ENCODE measurements at places on chromosomes 16 and 17. TPM values are rescaled to one million over a fixed set of nuclear protein-coding genes. Genes with fewer than 3 reads are reported as not detected.

DNA sequence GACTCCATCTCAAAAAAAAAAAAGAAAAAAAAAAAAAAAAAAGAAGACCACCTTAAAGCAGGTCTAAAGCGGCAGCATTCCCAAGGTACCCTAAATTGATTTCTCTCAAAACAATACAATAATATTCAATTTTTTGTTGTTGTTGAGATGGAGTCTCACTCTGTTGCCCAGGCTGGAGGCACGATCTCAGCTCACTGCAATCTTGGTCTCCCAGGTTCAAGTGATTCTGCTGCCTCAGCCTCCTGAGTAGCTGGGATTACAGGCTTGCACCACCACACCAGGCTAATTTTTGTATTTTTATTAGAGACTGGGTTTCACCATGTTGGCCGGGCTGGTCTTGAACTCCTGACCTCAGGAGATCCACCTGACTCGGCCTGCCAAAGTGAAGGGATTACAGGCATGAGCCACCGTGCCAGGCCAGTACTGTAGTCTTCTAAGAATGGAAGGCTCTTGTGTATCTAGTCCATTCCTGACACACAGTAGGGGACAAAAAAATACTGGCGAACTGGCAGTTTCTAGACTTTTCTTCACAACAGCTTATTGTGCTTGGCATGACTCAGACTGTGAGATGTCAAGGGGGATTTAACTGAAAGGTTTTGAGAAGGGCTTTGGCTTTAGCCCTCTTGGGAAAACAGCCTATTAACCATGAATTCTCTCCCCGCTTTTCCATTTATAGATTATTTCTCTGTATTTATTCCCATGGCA, 17.3 kb downstream of the CDR2 start:
- H3K36me3 ChIP-seq = peaks cover 24% of the 10 kb centered on the region
- H3K4me1 ChIP-seq = peaks cover 46% of the 10 kb centered on the region
- H3K27ac ChIP-seq = no peak overlapping the region
- no peak overlapping the region for H3K4me3 ChIP-seq
- H3K27me3 ChIP-seq = no peaks in the 10 kb centered on the region

DNA sequence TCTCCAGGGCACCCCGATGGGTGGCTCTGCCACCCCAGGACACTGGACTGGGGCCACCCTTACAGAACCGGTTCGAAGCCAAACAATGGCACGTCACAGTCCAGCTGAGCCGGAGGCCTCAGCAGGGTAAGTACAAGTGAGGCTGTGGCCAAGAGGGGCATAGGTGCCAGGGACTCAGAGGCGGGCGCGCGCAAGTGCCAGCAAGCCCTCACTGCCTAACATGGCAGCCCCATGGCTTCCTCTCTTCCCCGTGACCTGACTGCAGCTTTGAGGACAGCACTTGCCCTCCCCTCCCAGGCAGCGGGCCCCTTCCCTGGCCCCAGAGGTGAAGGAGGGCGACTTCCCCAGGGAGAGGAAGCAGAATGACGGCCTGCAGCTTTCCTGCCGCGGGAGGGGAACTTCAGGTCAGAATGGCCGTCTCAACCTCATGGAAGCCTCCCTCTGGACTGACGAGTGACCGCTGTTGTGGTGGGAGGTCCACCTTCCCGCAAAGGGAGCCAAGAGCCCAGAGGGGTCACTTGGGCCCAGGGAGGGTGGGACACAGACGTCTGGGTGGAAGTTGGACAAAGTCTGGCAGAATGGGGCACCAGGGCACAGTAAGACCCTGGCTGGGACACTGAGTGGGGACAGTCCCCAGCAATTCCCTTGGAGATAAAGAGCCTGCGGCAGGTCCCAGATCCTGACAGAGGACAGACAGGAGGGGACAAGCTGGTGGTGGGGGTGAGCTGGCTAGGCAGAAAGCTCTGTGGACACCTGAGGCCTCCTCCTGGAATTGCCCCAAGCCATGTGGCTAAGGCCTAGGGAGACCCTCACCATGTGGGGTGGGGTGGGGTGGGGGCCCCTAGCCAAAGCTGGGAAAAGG, 52.1 kb upstream of the TOB1 start:
- H3K36me3 ChIP-seq = no peaks in the 10 kb centered on the region
- no peaks in the 10 kb centered on the region for H3K27me3 ChIP-seq
- no peak overlapping the region for H3K4me3 ChIP-seq
- H3K4me1 ChIP-seq = peaks cover 17% of the 10 kb centered on the region

DNA sequence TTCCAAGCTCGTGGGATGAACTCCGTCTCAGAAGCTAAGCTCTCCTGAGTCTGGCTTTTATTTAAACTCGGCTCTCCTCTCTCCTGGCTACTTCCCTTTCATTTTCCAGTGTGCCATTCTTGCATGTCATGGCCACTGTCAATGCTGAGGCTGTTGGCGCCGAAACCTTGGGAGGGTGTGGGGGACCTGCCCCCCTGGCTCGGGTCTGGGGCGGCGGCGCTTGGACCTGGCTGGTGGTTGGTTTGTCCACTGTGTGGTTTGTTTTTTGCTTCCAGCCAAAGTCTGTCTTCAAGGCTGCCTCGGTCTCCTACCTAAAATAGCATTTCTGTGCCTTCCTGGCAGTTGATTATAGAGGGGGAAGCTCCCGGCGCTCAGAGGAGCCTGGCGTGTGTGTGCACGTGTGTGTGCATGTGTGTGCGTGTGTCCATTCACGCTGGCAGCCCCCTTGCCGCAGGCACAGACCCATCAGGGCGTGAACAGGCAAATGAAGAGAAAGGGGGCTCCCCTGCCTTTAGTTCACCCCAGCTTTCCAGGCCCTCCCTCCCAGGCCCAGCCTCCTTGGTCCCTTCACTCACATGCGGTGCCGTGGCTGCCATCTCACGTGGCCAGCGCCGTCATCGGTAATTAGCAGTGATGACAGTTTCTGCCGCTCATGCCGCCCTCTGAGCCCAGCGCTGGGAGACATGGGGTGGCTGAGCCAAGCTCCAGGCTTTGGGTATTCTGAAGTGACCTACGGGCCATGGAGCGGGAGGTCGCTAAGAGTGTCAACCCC, 179.9 kb downstream of the SEC14L1 start:
- no peaks in the 10 kb centered on the region for H3K27me3 ChIP-seq
- peak; percentile 95 for DNase-seq
- peak overlapping the region; percentile 99 for H3K27ac ChIP-seq

DNA sequence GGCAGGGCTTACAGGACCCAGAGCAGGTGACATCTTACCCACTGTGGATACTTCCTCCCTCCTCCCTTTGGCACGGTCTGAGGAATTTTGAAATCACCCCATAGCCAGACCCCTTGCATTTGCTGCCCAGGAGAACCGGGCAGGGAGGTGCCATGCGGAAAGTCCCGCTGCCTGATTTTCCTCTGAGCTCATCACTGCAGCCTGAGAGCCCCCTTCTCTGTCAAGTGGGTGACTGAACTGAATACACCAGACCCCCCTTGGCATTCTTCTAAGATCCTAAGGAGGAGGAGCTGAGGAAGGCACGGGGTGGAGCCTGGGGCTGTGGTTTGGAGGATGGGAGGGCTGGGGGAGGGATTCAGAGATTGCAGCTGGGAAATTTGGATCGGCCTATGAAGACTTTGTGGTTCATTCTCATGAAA, 173.4 kb downstream of the RAB11FIP4 start:
- no peaks in the 10 kb centered on the region for H3K27me3 ChIP-seq
- peaks cover 65% of the 10 kb centered on the region for H3K4me1 ChIP-seq
- peak overlapping the region; percentile 23 for H3K27ac ChIP-seq
- peaks cover 5% of the 10 kb centered on the region for H3K36me3 ChIP-seq

DNA sequence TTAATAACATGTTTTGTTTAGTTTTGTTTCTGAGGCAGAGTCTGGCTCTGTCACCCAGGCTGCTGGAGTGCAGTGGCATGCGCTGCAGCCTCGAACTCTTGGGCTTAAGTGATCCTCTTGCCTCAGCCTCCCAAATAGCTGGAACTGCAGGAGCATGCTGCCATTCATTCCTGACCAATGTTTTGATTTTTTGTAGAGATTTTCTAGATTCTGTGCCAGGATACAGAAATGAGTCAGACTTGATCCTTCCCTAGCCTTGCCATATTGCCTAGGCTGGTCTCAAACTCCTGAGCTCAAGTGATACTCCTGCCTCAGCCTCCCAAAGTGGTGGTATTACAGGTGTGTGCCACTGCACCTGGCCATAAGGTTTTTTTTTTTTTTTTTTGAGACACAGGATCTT, 17.7 kb downstream of the TAOK1 start:
- H3K27ac ChIP-seq = no peak overlapping the region
- no peaks in the 10 kb centered on the region for H3K27me3 ChIP-seq
- H3K4me1 ChIP-seq = peaks cover 13% of the 10 kb centered on the region
- H3K36me3 ChIP-seq = 0 out of 2 replicates have a peak, but pooled peaks cover 3% of the 10 kb centered on the region
- no peak overlapping the region for H3K4me3 ChIP-seq
- peak; percentile 17 for DNase-seq

DNA sequence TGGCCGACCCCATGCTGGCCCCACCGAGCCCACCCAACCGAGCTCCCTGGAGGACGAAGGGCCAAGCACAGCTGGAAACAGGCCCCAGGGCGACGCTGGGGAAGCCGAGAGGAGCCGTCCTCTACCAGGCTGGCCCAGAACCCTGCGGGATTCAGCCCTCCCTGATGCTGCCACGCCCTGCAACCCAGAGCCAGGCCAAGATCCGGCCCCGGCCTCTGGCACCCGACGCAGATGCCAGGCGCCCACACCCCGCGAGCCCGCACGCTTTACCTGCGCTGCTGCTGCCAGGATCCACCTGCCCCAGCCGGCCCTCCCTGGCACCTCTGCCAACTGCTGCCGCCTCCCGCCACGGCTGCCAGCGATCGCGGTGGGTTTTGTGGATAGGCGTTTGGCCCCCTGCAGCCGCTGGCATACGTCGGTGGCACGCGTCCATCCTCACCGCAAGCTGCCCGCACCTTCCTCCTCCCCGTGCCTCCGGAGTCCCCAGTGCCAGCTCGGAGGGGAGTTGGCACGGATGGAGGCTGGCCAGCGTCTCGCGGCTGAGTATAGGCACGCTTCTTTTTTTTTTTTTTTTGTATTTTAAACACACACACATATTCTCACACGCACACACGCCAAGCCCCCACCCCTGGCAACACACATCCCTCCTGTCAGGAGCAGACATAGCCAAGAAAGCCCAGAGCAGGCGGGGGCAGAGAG, 41.3 kb upstream of the ACSF3 start:
- H3K4me1 ChIP-seq = no peaks in the 10 kb centered on the region
- H3K4me3 ChIP-seq = peak overlapping the region; percentile 56
- H3K36me3 ChIP-seq = no peaks in the 10 kb centered on the region
- DNase-seq = peak; percentile 31
- H3K27ac ChIP-seq = no peak overlapping the region

DNA sequence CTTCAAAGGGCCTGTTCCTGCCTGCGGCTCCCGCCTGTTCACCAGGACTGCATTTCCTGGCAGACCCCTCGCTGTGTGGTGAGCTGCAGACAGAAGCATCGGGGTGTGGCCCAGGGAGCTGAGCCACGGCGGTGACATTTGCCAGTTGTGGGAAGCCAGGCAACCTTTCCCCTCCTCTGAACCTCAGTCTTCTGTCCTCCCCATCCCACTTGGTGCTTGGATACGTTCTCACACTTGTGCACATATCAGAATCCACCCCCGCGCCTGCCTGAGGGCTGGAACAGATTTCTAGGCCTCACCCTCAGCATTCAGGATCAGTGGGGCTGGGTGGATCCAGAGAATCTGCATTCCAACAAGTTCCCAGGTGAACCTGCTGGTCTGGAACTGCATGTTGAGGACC, 63.5 kb downstream of the CRISPLD2 start:
- H3K4me3 ChIP-seq = no peak overlapping the region
- peak overlapping the region; percentile 93 for H3K27ac ChIP-seq
- H3K27me3 ChIP-seq = no peaks in the 10 kb centered on the region
- H3K36me3 ChIP-seq = no peaks in the 10 kb centered on the region
- H3K4me1 ChIP-seq = peaks cover 25% of the 10 kb centered on the region

- H3K36me3 ChIP-seq = peaks cover 20% of the 10 kb centered on the region
- peaks cover 67% of the 10 kb centered on the region for H3K4me1 ChIP-seq
- H3K4me3 ChIP-seq = no peak overlapping the region
- DNase-seq = peak; percentile 52
- H3K27me3 ChIP-seq = no peaks in the 10 kb centered on the region
Observed at GRCh38 chr17:13593757-13594156, 8.0 kb downstream of the HS3ST3A1 start.

DNA sequence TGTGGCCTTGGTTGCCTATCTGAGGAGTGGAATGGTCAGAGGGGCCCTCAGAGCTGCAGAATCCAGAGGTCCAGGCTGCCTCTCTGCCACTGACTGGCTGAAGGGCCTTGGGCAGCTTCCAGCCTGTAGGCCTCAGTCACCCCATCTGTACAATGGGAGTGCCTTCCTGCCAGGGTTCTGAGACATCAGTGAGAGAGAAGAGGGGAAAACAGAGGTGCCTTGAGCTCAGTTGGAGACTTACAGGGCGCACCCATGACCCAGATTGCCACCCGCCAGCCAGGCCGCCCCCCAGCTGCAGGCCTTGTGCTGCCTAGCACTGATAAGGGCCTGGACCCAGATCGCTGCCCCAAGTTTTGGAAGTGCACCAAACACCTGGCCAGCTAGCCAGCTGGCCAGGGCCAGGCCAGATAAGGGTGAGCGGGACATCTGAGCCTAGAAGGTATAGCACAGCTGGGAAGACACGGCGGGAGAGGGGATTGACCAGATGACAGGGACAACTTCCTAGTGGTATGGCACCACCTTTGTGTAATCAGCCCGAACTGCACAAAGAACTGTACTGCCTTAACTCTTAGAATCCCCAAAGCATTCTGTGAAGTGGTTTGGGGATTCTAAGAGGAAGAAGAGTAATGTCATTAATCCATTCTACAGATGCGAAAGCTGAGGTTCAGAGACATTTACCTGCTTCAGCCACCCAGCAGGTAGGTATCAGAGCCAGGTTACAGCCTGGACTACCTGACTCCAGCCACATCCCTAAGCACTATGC, 1.4 kb downstream of the SLC4A1 start:
- H3K4me1 ChIP-seq = no peaks in the 10 kb centered on the region
- H3K27me3 ChIP-seq = no peaks in the 10 kb centered on the region
- H3K36me3 ChIP-seq = no peaks in the 10 kb centered on the region
- peak; percentile 12 for DNase-seq
- no peak overlapping the region for H3K4me3 ChIP-seq
- H3K27ac ChIP-seq = no peak overlapping the region

GRCh38 chr17:80455336-80455710, 21.1 kb downstream of the NPTX1 start:
- H3K4me1 ChIP-seq = peaks cover 22% of the 10 kb centered on the region
- no peaks in the 10 kb centered on the region for H3K36me3 ChIP-seq
- no peaks in the 10 kb centered on the region for H3K27me3 ChIP-seq
- peak overlapping the region; percentile 92 for H3K4me3 ChIP-seq
- H3K27ac ChIP-seq = peak overlapping the region; percentile 95

DNA sequence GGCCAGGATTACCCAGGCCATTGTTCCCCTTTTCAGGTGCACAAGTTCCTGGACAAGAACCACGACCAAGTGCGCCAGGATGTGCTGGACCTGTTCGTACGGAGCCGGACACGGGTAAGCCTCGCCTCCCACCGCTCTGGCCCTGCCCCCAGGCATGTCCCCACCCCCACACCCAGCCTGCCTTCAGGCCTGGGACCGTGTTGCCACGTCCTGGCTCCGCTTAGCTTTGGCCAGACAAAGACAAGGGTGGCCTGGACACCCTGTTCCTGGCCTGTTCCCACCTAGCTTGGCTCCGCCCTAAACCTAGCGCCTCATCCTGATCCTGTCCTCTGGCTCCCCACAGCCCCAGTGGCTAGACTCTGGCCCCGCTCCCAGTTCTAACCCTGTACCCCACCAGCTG, 30.9 kb downstream of the MYO15A start:
- no peaks in the 10 kb centered on the region for H3K4me1 ChIP-seq
- H3K27me3 ChIP-seq = no peaks in the 10 kb centered on the region
- DNase-seq = no peak
- H3K27ac ChIP-seq = no peak overlapping the region

The PIRT gene
- total RNA-seq = not detected

The TMED6 gene
- not detected for total RNA-seq

The DRC3 gene
- total RNA-seq = 1.0 TPM

All from GM23248 (cell line).